NCI-H2227 treated with DMSO at 0.1 percent for 48 hours (cell line): ENCODE measurements at places on chromosomes 16 and 17.

GRCh38 chr16:10957771-10958482 is 13.6 kb downstream of the CLEC16A start:
- no peak for DNase-seq

DNA sequence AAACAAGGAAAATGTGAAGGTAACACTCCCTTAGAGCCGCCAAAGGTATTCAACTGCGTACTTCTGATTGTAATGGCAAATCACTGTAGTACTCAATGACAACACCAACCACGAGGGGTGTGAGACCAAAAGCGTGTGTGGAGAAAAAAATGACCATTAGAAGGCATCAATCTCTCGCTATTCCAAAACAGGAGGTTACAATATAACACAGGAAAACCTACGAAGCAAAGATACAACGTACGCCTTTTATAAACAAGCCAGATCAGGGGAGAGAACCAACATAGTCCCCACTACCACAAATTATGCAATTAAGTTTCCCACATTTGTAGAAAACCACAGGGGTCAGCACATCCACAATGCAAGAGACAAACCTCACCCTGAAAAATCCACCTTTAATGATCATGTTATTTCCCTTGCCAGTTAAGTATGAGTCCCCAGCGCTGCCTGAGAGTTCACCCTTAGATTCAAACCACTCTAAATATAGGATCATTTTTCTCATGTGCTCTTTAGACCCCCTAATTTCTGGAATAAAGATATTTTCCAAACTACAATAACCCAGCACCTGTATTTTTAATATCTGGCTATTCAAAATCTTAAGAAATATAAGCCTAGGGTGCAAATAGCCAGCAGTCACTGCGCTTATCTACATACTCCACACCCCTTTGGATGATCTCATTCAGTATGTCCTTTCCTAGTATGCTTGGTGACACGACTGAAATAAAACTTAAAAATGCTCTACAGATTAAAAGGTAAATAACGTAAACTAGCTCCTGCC is 12.4 kb downstream of the TEX14 start:
- DNase-seq: peak; percentile 85

DNA sequence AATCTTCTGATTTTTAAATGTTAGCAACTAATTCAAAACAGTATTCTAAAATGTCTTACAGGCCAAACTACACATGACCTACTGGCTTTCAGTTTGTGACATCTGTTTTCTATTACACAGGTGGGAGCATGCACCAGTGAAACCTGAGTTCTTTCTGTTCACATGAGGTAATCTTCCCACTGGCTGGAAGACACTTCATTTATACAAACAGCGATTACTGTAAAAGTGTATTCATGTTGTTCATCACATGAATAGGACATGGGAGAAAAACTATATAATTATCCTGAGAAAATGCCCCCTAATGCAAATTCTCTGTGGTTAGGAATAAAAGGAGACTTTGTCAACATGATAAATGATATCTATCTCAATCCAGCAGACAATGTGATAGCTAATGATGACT is 11.1 kb upstream of the PIK3R5 start:
- DNase-seq: no peak

GRCh38 chr17:4436381-4436780 is 2.6 kb downstream of the SPNS3 start:
- no peak for DNase-seq

DNA sequence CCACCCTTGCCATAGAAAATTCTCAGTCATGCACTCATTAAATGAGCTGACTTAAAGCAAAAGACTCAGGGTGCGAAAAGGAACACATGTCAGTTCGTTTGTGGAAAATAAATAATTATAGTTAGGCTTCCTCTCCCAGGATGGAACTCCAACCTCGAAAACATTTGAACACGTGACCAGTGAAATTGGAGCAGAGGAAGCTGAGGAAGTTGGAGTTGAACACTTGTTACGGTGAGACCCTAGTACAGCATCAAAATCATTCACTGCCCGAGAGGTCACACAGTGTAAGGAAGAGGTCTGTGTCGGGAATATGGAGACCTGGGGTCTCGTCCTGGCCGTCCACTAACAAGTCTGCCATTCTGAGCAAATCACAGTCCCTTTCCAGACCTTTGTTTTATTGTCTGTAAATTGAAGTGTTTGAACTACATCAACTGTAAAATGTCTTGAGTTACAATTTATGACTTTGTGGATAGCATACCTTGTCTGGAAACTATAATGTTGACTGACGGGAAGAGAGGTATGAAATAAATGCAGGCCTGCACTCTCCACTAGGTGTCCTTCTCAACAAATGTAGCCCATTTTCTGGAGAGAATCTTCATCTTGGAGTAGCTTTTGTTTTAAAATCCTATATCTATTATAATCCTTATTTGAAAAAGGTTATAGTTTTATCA is 7.7 kb downstream of the PSMD7 start:
- no peak for DNase-seq

GRCh38 chr17:10061111-10061845 is 137.1 kb downstream of the GAS7 start:
- no peak for DNase-seq
